Activated T-helper 1 cell treated with anti-CD3 and anti-CD28 coated beads, Interleukin-12 subunit alpha, Interleukin-12 subunit beta, Interleukin-2, Interleukin-4 antibody, amounts not matched to agents 30 ng/mL and 10 ng/mL and 1 ng/mL, durations not matched to agents 14 hours and 24 hours and 36 hours (primary cell): ENCODE measurements at places on chromosomes 12 and 14.

DNA sequence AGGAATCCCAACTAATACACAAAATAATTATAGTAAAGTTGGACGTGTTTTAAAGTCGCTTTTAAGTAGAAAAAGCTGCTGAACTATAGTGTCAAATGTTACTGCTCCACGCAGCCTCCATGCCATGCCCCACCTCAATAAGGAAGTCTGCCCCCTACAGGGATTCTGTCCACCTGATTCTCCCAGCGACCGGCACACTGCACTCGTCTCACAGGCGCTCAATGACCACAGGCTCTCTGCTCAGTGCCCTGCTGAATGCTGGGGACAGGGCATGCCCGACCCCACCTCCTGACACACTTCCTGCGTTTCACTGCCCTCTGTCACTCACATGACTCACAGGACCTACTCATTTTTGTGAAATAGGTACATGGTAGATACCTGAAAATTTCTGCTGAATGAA, 48.9 kb downstream of the BDKRB1 start:
- peaks cover 17% of the 10 kb centered on the region for H3K36me3 ChIP-seq
- H3K4me3 ChIP-seq = no peak overlapping the region
- H3K4me1 ChIP-seq = no peaks in the 10 kb centered on the region

DNA sequence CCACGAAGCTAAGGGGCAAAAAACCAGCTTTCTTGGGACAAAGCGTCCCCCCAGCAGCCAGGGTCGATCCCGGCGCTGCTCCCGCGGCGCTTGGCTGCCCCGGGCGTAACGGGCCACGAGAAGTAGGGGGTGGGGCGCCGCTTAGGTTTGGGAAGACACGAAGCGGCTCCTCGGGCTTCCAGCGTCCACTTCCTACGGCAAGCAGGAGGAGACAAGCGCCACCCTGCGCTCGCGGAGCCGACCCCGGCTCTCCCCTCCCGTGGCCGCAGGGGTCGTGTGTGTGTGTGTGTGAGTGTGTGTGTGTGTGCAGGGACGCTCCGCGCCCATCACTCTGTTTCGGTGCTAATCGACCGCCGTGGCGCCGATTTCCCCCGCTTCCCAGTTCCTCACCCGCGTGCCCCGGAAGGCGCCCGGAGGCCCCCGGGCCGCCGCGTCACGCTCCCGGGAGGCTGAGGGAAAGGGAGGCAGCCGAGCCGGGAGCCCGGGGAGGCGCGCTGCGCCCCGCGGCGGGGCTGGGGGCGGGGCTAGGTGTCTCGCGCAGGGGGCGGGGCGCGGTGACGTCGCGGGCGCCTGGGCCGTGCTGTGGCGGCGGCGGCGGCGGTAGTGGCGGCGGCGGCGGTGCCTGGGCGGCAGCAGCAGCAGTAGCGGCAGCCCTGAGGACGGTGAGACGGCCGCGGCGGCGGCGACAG, at the start of gene ERC1:
Gene ERC1, plus strand, starts transcription at position 563 of the 689 bp plus-strand sequence. CDS start 36,681 bp downstream, outside the sequence.
- H3K27ac ChIP-seq = peak within 1 kb of the TSS; percentile 88
- H3K4me1 ChIP-seq = peaks cover 35% of the 10 kb centered on the region
- peak; percentile 82 for DNase-seq
- H3K36me3 ChIP-seq = peaks cover 4% of the 10 kb centered on the region

- H3K27me3 ChIP-seq = no peaks in the 10 kb centered on the region
- H3K36me3 ChIP-seq = peaks cover 45% of the 10 kb centered on the region
- DNase-seq = no peak
- H3K4me3 ChIP-seq = no peak overlapping the region
Observed at GRCh38 chr14:89279649-89280232, 137.3 kb downstream of the FOXN3 start.

DNA sequence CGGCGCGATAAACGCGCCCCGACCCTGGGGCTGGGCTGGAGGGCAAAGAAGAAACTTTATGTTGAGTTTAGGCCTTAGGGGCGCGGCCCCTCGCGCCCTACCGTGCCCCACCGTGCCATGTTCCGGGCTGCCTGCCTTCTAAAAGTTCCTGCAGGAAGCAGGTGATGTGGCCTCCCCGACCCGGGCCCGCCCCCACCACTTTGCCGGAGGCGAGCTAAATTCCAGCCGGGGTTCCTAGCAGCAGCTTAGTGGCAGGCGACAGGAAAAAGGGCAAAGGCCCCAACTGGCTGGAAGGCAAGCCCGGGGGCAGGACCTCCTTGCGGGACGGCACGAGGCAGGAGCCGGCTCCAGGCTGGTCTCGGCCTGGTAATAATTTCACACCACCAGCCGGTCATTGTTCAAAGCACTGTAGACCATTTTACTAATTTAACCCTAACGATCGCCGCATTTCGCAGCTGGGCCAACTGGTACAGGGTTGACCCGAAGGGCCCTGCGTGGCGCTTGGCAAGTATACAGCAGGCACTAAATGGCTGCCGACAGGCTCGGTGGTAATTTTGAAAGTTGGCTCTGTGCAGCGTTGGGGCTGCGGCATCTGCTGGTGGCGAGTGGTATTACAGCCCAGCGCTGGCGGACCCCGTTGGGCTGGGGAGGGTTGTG, 895 bp upstream of the CCDC88C start:
- peaks cover 21% of the 10 kb centered on the region for H3K36me3 ChIP-seq
- peak; percentile 71 for DNase-seq
- peaks cover 3% of the 10 kb centered on the region for H3K27me3 ChIP-seq
- H3K27ac ChIP-seq = peak overlapping the region; percentile 77
- H3K4me1 ChIP-seq = peaks cover 42% of the 10 kb centered on the region
- peak overlapping the region; percentile 77 for H3K4me3 ChIP-seq

DNA sequence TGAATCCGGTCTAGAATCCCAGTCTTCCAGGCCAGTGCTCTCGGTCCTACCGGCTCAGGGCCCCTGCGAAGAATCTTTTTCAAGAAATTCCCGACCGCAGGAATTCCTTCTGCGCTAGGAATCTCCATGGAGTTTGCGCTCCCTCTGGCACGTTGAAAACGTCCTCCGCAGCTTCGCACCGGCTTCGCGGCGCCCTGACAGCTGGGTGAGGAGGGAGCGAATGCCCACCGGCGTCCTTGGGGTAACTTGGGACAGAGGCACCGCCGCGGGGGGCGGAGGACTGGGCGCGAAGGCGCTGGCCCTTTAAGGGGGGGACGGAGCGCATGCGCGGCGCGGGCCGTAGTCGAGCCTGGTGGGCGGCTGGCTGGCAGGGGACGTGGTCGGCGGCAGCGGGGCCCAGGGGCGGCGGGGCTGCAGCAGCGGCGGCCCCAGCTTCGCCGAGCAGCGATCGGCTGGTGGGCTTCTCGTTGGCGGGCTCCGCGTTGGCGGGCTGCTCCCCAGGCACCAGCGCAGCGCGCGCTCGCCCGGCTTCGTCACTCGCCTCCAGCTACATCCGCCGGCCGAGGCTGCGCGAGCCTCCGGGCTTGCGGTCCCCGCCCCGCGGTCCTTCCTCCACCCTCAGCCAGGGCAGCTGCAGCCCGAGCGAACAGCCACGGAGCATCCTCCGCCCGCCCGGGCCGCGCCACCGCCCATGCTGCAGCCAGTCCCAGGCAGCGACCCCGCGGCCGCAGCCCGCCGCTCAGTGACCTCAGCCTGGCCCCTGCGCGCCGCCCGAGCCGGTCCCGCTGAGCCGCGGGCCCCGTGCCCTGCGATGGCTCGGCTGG, at the start of gene VASH1:
Gene VASH1, plus strand, starts transcription at position 333 of the 824 bp plus-strand sequence. CDS start 1,354 bp downstream, outside the sequence.
- H3K27ac ChIP-seq = no peak within 1 kb of the TSS
- peaks cover 24% of the 10 kb centered on the region for H3K4me1 ChIP-seq
- peak; percentile 56 for DNase-seq
- H3K27me3 ChIP-seq = peaks cover 59% of the 10 kb centered on the region
- H3K36me3 ChIP-seq = no peaks in the 10 kb centered on the region
- peak within 1 kb of the TSS; percentile 82 for H3K4me3 ChIP-seq

- no peak for DNase-seq
- no peak overlapping the region for H3K27ac ChIP-seq
- H3K27me3 ChIP-seq = peaks cover 4% of the 10 kb centered on the region
- H3K36me3 ChIP-seq = no peaks in the 10 kb centered on the region
- no peak overlapping the region for H3K4me3 ChIP-seq
Observed at GRCh38 chr12:107536613-107537012, 149.0 kb upstream of the PWP1 start.

GRCh38 chr12:7411343-7411742, 32.6 kb downstream of the CD163L1 start:
- peaks cover 5% of the 10 kb centered on the region for H3K27me3 ChIP-seq
- H3K27ac ChIP-seq = no peak overlapping the region
- H3K36me3 ChIP-seq = no peaks in the 10 kb centered on the region

GRCh38 chr12:95857799-95858198, 953 bp upstream of the SNRPF start:
- no peak overlapping the region for H3K27ac ChIP-seq
- H3K4me1 ChIP-seq = peaks cover 9% of the 10 kb centered on the region

DNA sequence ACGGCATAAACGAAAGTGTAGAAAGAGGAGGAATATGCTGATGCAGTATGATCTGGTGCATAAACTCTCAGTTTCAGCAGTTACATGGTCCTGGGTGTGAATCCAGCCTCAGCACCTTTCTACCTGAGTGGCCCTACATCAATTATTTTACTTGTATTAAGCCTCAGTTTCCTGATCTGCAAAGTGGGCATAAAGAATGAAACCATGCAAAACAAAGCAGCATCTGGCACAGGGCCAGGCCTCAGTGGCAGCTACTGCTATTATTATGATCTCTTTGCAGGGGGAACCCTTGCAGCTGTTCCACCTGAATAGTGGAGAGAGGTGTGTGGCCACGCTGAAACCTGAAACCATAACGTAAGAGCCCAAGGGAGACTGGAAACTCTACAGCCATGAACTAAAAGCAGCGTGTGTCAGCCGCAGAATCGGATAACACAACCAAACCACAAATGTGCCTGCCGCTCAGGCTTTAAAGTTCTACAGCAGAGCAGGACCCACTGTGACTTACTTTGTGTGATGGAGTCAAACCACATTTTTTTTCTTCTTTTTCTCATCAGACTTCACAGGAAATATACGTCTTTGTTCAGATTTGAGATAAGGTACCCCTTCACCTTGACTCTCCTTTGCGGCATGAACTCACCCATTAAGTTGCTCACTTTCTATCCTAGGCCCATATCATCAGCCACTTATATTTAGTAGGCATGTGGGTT, 29.2 kb upstream of the FOS start:
- H3K4me3 ChIP-seq = peak overlapping the region; percentile 48
- H3K36me3 ChIP-seq = no peaks in the 10 kb centered on the region
- peak overlapping the region; percentile 85 for H3K27ac ChIP-seq
- peaks cover 39% of the 10 kb centered on the region for H3K27me3 ChIP-seq
- H3K4me1 ChIP-seq = peaks cover 54% of the 10 kb centered on the region

- H3K36me3 ChIP-seq = no peaks in the 10 kb centered on the region
- peaks cover 10% of the 10 kb centered on the region for H3K4me1 ChIP-seq
- H3K27me3 ChIP-seq = peaks cover 76% of the 10 kb centered on the region
- H3K4me3 ChIP-seq = no peak overlapping the region
Observed at GRCh38 chr12:48988030-48988649, 10.0 kb downstream of the WNT1 start.

GRCh38 chr12:46456356-46457334, 84.1 kb upstream of the SLC38A2 start:
- no peak for DNase-seq
- peak overlapping the region; percentile 79 for H3K27ac ChIP-seq
- peak overlapping the region; percentile 41 for H3K4me3 ChIP-seq
- peaks cover 74% of the 10 kb centered on the region for H3K4me1 ChIP-seq

GRCh38 chr12:65430571-65431306, 152.3 kb downstream of the MSRB3 start:
- no peak for DNase-seq
- H3K4me3 ChIP-seq = no peak overlapping the region
- H3K36me3 ChIP-seq = no peaks in the 10 kb centered on the region
- H3K4me1 ChIP-seq = no peaks in the 10 kb centered on the region
- no peaks in the 10 kb centered on the region for H3K27me3 ChIP-seq
- no peak overlapping the region for H3K27ac ChIP-seq

GRCh38 chr14:36105401-36105800, 71.1 kb downstream of the PTCSC3 start:
- H3K27ac ChIP-seq = no peak overlapping the region
- no peaks in the 10 kb centered on the region for H3K36me3 ChIP-seq
- no peak for DNase-seq
- no peaks in the 10 kb centered on the region for H3K4me1 ChIP-seq
- peaks cover 12% of the 10 kb centered on the region for H3K27me3 ChIP-seq

DNA sequence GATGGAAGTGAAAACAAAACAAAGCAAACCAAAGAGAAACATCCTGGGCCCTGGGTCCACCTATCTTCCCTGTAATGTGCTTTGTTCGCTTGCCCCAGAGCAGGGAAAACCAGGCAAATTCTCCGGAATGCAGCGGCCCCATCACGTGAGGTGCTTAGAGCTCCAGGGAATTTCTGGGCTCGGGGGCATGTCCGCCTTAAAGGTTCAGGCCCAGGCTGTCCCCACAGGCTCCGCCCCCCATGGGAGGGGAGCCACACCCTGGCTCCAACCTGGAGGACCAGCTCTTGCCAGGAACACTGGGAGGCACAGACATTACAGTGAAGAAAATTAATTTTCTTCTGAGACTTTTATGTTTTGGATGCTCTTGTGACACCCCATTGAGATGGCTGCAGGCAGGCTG, 69.9 kb downstream of the RBM19 start:
- no peak overlapping the region for H3K27ac ChIP-seq
- no peak for DNase-seq
- peaks cover 14% of the 10 kb centered on the region for H3K36me3 ChIP-seq
- H3K4me3 ChIP-seq = no peak overlapping the region
